Memory B cell (primary cell): ENCODE measurements at places on chromosomes 3 and 15.

DNA sequence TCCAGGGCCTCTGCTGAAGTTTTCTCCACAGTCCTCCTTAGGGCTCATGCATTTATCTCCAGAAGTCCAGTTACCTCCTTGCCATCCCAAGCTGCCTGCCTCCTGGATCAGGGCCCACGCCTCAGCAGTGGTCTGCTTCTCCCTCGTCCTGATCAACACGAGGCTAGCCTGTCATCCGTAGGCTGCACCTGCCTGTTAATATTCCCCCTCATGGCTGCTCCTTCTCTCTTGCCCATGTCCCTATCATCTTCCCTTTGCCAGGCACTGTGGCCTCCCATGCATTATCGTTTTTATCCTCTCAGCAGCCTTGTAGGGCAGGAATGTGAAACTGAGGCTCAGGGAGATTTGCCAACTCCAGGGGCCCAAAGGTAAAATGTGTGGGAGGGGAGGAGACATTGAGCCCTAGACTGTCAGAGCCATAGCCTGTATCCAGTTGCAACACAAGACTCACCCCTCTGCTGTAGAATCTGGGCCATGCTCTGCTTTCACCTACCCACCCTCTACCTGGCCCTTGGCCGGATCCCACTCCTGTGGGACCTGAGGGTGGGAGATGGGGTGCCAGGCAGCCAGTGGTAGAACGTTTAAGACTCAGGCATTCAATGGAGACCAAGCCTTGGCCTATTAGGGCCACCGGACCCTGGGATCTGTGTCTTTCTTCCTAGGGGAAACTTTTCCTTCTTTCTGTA is 4.6 kb downstream of the GRM2 start:
- no peak for DNase-seq

DNA sequence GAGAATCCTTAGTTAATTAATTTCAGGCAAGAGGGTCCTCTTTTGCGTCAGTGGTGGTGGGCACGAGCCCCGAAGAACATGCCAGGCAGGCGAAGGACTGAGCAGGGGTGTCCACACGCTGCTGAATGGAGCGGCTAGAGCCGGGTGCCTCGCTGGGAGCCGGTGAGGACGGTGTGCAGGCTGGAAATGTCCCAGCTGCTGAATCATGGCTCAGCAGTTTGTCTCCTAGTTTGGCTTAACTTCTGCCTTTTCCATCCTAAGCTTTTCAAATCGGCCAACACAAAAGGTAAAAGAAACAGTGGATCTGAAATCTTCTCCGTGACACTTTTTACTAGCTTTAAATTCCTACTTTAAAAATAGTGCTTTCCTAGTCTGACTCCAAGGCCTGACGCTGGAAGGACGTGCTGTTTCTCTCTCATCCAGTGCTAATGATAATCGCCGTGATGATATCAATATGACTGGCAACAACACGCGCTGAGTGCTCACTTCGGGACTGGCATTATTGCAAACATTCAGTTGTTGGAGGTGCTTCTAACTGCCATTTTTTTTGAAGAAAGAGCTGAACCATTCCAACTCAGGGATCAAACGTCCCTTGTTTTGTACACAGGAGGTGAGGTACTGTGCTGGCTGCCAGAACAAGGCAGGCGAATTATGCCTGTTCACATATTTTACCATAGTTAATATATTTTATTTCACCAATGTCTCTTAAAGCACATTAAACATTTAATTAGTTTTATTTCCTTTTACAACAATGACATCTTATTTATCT is 19.8 kb downstream of the PCSK6 start:
- no peak for DNase-seq

- DNase-seq: no peak
Measured at GRCh38 chr15:66359740-66360139, 3.3 kb upstream of the TIPIN start.

DNA sequence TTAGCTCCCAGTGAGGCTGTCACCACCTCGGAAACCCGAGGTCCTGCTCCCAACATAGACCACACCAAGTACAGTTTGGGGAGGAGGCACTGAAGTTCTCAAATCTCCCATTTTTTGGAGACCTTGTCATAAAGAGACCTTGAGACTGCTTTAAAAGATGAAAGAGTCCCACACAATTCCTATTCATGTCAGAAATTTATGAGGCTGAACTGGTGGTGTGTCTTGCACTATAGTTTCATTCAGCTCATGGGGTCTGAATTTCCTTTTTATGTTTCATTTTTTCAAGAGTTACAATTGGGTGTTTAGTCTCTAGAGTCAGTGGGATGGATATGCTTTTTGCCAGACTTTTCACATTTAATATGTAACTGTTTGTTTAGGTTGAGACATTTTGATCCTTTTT is 318.1 kb upstream of the LRRFIP2 start:
- no peak for DNase-seq

DNA sequence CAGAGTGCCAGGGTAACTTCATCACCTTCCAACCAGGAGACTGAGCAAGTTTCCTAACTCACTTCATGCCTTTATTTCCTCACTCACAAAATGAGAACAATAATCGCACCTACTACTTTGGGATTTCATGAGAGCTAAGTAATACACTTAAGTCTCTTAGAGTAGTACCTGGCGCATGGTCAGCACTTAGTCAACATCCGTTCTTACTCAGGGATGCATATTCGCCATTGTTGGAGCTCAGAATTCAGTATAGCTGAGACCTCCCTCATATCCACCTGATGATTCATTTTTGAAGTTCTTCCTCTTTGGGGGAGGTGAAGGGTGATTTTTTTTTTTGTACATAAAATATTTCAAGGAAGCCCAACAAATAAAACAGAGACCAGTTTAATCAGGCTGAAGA is 188.2 kb downstream of the AGBL1 start:
- DNase-seq: no peak

DNA sequence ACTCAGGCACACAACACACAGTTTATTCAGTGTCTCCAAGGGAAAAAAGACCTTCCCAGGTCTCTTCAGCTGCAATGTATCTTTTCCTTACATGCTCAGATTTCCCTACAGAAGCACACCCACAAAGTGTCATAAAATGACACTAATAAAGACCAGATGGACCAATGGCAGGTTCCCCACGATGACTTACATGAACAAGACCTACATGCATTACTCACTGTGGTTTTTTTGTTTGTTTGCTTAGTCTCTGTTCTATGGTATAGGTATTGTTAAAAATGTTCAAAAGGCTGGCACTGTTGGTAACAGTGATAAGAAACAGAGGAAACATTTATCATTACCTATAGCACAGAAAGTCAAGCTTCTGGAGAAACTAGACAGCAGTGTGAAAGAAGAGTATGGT is 318.2 kb upstream of the TMCO5A start:
- DNase-seq: no peak

- DNase-seq: no peak
Measured at GRCh38 chr15:48572823-48573222, 72.7 kb downstream of the FBN1 start.

DNA sequence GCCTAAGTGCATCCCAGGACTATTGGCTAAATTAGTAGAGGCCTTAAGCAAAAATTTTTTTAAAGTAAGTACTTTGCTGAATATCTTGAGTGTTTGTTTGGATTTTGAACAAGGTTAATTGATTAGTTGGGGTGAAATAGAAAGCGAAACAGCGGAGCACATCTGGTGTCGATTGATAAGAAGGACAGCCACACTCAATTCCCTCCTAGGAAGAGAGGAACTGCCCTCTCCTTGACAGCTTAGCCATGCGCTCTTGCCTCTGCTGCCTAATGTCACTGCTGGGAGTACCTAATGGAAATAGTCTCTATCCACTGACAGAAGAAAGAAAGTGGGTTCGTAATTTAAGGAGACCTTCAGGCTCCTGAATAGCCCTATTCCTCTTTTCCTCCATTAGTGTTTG is 943.6 kb downstream of the DIPK2A start:
- no peak for DNase-seq

DNA sequence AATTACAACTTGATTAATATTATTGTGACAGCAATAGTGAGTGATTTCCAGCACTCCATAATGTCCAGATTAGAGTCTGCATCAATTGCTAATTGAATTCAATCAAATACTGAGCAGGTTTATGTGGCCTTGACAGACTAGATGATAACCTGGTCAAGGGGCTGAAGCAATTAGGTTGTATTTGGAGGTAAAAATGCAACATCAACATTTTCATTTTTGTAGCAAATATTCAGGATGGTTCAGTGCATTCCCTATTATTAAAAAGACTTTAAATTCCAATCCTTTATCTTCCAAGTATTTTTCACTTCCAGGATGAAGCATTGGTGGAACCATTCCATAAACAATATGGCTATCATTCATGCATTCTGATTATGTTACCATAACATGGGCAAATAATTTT is 120.4 kb downstream of the PLOD2 start:
- no peak for DNase-seq

- DNase-seq: no peak
Measured at GRCh38 chr3:122803977-122804376, 9.1 kb downstream of the SLC49A4 start.

DNA sequence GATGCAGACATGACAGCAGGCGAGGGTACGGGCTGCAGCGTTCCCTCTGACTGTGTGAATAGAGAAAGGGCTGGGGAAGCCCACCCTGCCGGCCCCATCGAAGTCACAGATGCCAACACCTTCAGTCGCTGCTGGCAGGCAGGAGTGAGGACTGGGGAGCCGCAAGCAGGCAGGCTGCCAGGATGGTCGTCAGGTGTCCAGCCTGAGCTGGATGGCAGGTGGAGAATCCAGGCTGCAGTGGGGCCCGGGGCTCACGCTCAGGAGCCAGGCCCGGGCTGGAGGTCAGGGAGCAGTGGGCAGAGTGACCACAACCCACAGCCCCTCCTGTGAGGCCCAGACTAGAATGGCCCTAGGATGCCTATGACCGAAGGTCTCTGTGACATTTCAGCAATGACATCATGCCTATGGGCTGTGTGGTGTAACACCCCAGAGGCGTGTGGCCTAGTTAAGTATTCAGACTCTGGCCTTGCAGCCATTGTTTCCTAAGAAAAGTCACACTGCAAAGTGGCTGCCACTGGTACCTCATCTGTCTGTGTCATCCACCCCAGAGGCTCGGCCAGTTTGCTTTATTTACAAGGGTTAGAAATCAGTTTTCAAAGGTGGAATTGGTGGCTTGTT is 15.7 kb downstream of the PRR23E start:
- DNase-seq: no peak

DNA sequence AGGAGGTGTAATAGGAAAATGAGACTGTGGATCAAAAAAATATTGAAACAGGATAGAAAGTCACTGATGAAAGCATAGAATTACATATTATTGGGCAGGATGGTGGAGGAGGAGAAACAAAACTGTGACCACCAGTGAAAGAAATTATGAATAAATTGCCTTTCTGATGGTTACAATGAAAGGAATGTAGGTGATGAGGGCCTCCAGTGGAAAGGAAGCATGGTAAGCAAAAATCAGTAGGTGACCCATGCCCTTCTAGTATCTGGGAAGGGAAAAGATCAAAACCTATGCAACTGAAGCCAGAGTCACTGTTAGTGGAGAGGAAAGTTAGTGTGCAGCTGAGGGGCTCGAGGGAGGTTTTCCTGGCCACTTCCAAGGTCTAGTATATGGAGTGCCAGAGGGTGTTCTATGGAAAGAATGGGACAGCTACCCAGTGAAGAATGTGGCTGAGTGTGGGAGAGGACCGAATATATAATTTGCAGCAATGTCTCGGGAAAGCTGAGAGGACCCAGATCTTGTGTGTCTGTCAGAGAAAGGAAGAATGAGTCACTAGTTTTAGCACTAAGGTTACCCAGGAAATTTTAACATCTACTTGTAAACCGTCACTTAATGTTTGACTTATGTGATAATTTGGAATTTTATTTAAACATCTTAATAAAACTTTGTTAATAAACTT is 146.2 kb downstream of the NFKBIZ start:
- no peak for DNase-seq

DNA sequence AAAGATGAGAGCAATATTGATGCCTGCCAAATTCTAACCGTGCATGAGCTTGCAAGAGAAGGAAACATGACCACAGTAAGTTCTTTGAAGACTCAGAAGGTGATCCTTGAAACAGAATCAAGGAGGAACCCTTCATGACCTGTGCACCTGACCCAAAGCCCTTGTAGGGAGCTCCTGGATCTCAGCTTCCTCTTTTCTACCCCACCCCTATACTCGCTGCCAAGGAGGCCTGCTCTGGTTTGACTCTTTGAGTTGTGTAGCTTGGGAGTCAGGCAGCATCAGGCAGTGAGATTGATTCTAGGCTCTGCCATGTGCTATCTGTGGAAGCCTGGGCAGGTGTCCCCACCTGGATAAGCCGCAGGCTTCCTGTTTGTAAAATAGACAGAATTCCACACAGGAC is 10.6 kb downstream of the TTC21A start:
- DNase-seq: no peak

- no peak for DNase-seq
Measured at GRCh38 chr15:66560856-66561525, 4.8 kb downstream of the LCTL start.

DNA sequence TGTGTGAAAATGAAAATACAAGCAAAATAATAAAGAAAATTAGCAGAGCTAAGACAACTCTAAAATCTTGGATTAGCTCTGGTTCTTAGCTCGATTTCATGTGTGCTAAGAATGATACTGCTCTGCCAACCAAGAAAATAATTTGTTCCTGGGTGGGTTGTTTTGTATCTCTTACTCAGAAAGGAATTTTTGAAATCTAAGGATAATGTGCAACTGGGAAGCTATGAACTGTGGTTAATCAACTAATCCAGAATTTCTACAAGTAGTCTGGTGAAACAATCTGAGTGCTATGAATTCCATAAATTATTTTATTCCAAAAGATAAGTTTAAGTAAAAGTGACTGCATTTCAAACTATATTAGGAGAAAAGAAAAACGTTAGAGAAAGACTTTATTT is 92.0 kb downstream of the TFDP2 start:
- DNase-seq: no peak

DNA sequence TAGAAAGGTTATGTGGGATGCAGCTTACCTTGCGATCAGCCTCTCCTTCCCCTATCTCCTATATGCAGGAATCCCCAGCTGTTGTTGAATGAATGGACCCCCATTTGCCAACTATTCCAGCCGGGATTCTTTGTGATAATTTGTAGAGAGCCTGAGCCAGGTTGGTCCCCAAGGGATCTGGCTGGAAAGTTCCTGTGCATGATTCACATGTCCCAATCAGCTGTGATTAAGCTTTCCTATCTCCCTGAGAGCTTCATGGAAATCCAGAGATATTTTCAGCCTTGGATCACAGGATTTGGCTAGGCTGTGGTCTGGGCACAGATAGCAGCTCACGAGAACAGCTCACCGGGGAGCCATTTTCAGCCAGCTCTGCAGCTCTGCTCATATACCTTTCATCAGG is 76.7 kb downstream of the ARNT2 start:
- DNase-seq: no peak

- no peak for DNase-seq
Measured at GRCh38 chr15:92159906-92160841, 233.5 kb upstream of the ST8SIA2 start.

GRCh38 chr3:5709714-5710113 is 522.2 kb downstream of the EDEM1 start:
- no peak for DNase-seq
